ENCODE measurements at places on chromosomes 11 and 22.

DNA sequence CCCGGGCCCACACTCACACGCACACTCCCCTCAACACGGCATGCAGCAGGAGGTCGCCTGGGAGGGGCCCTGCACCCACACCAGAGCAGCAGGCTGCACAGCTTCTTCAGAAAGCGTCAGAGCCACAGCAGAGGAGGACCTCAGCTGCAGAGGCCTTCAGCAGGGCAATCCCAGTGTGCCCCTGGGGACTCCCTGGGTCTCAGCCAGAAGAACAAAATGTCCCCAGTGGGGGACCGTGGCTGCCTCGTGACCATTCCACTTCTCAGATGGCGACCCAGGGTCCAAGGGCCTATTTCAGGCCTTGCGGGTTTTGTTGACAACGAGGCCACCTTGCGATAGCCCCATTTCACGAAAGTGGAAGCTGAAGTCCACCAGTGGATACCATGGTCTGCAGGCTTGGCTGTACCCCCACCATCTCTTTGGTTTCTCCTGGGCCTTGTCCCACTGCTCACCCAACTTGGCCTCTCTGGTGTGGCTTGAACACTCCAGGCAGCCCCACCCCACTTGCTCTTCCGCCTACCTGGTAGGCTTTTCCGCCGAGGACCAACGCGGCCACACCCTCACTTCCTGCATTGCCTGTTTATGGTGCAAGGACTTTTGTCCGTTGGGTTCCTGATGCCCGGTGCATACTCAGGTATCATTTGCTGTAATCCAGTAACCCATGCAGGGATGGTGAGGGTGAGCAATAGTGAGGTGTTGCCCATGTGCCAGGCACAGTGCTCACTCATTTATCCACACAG is 38.1 kb downstream of the MB start:
- peak; percentile 72 for DNase-seq

DNA sequence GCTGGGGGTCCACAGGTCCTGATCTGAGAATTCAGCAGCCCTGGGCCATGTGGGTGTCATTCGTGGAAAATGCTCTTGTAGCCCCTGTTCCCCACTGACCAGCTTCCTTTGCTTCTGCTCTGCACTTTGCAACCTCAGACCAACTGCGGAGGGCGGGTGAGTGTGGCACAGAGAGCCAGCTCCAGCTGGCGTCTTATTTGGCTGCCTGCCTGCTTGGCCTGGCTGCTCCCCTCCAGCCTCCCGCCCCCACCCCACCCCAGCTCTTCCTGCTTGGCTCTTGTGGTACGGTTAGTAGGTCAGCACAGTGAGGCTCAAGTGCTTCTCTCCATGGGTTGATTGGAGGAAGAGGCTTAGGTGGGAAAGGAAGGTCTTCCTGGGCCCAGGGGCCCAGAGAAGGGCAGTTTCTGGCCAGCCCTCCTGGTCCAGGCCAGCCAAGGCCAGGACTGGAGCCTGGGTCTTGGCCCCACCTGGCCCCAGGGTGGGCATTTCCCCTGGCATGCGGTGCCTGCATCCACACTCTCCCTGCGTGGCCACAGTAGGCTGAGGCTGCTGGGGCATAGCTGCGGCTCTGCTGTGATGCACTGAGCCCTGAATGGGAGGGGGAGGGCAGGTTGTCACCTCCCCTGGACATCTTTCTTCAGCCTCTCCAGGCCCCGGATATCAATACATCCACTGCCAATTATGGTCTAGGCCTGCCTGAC is 26.5 kb downstream of the MYO7A start:
- DNase-seq: no peak

GRCh38 chr11:31955838-31956237 is 135.0 kb upstream of the RCN1 start:
- no peak for DNase-seq

- DNase-seq: no peak
Observed at GRCh38 chr22:44604991-44605390, 97.0 kb upstream of the PRR5 start.

DNA sequence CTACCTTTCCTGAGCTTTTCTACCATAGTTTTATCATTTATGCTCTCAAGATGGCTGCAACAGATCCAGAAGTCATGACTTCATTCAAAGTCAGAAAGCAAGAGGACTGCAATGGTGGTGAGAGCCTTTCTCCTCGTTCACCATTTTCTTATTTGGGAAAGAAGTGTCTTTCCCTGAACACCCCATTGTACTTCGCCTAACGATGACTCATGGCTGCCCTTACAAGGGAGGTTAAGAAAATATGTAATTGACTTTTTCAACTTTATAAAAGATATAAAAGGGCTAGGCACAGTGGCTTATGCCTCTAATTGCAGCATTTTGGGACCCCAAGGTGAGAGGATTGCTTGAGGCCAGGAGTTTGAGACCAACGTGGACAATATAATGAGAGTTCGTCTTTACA is 541.7 kb downstream of the METTL15 start:
- no peak for DNase-seq

DNA sequence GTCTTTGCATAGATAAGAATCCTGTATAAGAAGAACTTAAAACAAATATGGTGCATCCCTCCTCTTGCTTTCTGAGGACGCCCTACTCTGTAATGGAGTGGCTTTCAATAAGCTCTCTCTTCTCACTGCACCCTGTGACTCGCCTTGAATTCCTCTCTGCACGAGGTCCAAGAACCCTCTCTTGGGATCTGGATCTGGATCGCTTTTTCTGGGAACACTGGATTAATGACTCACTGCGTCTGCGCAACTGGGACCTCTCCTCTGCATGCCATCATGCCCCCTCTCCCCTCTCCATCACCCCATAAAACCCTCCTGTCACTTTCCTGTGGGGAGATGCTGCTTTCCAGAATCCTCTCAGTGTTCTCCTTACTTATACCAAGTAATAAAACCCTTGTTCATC is 15.1 kb upstream of the CABP2 start:
- no peak for DNase-seq

DNA sequence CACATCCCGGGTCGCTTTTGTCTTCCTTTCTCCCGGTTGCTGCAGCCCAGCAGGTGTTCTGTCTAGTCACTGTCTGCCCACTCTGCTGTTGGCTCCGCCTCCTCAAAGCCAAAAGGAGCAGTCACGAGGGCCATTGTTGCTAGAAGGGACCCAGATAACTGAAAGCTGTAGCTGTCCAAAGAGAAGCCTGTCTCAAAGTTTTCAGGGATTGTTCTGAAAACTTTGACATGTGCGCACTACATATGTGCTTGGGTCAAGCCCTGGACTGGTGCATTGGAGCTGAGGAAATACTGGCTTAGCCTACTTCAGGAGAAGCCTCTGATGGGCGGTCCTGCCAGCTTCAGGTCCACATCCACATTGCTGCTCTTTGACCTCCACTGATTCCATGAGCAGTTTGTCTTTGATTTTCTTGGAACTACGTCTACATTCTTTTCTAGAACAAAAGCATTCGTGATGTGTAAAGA is 8.8 kb upstream of the OR2AT4 start:
- DNase-seq: no peak

GRCh38 chr11:85718991-85719807 is 33.2 kb upstream of the CCDC89 start:
- DNase-seq: no peak

DNA sequence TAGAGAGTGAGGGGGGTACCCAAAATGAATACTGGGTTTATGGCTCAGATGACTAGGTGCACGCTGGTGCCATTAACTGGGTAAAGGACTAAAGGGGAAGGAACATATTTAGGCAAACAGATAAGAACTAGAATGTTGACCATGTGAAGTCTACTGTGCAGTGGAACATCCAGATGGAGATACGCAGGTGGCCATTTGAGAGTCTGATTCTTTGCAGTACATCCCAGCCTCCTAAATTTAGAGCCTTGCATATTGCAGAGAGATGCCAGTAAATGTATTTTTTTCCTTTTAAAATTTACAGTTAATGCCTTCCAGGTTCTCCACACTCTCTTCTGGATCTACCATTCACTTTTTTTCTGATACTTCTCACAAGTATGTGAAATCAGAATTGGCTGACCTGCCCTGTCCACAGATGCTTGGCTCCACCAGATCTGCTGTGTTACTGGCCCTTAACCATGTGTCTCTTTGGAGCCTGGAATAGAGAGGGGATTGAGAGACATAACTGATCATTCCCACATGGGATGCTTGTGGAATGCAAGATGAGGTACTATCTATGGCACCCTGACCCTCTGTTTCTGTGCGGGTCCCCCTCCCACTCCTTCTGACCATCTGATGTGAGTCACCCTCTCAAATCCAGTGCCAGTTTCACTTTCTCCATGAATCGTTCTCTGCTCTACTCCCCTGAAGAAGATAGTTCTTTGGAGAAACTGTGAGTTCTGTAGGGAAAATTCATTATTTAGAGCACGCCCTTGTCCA is 77.0 kb upstream of the NCAM1 start:
- DNase-seq: no peak

DNA sequence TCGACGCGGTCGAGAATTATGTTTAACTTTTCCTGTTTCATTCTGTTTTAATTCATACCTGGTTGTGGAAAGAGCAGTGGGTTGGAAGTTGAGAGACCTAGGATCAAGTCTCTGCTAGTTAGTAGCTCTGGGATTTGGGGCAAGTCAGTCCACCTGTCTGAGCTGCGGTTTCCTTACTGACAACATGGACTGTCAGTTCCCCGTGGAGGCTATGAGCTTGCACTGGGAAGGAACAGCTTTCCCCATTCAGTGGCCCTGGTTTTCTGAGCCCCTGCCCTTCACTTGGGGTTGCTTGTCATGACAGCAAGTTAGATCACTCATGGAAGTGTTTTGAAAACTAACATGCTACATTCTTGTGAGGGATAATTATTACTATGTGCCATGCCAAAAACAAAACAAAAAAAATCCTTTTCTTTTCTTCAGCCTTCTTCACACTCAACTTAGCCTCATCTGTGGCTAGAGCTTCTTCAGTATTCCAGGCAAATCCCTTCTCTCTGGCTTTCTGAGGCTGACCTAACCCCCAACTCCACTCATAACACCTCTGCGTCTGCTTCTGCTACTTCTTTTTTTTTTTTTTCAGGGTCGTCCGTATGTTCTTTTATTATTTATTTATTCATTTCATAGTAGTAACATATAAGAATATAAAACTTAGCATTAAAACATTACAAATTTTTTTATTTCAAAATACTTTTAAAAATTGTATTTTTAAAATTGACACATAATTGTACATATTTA is 43.0 kb upstream of the ZBED5 start:
- no peak for DNase-seq

DNA sequence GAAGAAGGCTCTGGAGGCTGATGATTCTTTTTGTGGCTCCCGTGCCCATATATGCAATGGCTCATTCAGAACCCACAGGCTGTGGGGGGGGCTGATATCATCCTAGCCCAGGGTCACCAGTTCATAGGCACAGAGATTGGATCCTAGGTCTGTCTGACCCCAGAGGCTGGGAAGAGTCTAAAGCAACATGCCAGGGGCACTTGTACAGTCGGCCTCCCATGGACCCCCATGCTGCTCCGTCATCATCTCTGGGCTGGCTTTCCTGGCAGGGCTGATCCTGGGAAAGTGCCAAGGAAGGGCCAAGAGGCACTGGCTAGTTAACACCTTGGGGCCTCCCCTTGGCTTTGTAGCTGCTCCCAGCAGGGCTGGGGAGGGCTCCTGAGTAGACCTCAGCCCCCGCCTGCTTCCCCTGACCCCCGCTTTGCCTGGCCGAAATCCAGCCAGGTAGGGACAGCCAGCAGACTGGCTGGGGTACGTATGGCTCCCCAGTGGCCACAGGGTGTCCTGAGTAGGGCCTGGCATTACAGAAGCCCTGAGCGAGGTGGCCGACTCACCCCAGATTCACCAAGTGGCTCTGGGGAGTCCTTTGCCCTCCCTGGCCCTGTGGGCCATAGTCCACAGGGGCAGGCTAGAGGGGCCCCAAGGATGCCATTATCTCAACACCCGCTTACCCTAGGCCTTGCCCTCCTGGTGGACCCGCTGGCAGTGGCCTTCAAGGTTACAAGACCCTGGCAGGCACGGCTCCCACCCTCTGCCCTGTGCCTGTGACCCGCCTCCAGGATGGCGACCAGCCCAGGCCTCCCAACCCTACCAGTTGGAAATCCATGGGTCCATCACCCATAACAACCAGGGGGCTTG is 22.5 kb downstream of the FADS3 start:
- DNase-seq: no peak

DNA sequence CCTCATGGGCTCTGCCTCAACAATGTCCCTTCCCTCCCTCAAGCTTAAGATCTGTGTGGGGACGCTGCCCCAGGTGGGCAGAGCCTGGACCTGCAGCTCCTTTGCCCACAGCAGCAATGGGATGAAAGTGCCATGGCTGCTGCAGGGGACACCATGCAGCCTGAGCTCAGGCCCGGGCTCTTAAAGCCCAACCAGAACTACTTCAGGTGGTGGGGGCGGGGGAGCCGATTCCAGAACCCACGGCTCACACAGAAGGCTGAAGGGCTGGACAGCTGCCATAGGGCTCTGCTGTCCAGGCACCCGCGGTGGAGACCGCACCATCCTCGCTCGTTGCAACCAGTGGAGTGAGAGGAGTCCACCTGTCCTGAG is 12.5 kb downstream of the CHID1 start:
- no peak for DNase-seq

DNA sequence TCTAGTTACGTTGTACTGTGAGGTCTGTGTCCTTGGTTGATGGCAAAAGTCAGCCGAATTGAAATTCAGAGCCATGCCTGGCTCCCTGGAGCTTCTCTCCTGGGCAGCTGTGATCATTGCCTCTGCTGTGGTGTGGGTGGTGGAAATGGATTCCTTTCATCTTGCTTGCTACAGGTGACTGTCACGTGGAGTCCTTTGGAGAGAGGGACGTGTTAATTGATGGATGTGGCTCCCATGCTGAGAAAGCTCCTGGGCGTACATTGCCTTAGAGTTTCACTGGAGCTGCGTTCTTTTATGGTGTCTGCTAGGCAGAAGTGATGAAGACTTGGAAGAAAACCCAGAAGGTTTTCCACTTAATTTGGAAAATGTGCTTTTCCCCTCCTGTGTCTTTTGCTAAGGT is 41.9 kb upstream of the PPP6R3 start:
- no peak for DNase-seq

DNA sequence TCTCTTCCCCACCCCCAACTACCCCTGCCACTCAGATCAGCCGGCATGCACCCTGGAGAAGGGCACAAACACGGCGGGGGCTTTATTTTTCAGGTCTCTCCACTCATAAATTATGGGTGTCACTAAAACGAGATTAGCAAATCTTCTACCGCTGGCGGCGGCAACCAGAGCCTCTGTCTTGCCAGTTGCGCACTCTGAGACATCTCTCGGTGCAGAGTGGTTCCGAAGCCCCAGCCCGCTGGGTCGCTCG is 125.3 kb upstream of the C11orf58 start:
- DNase-seq: no peak

Data from transverse colon (tissue), 4 donors.